Ovary (tissue), 10 donors: ENCODE measurements at places on chromosomes 11 and 22. TPM values are rescaled to one million over a fixed set of nuclear protein-coding genes. Genes with fewer than 3 reads are reported as not detected.

The RAB38 gene
- 1.9 TPM for total RNA-seq

The CSTPP1 gene
- total RNA-seq: 20.3 TPM

The IL17RA gene
- total RNA-seq: 18.1 TPM

GRCh38 chr11:2690596-2691354 is 9.0 kb downstream of the KCNQ1OT1 start:
- no peaks in the 10 kb centered on the region for H3K36me3 ChIP-seq
- peak; percentile 19 for DNase-seq
- no peaks in the 10 kb centered on the region for H3K27me3 ChIP-seq
- no peak overlapping the region for H3K4me3 ChIP-seq
- H3K27ac ChIP-seq: peak overlapping the region; percentile 9
- H3K4me1 ChIP-seq: peaks cover 50% of the 10 kb centered on the region

GRCh38 chr22:43302531-43303041 is 40.6 kb downstream of the SCUBE1 start:
- no peak overlapping the region for H3K4me3 ChIP-seq
- H3K27ac ChIP-seq: no peak overlapping the region
- no peaks in the 10 kb centered on the region for H3K27me3 ChIP-seq
- no peaks in the 10 kb centered on the region for H3K36me3 ChIP-seq
- H3K4me1 ChIP-seq: peaks cover 40% of the 10 kb centered on the region
- DNase-seq: peak; percentile 30

- no peak overlapping the region for H3K27ac ChIP-seq
- no peaks in the 10 kb centered on the region for H3K27me3 ChIP-seq
- H3K4me1 ChIP-seq: no peaks in the 10 kb centered on the region
Measured at GRCh38 chr22:29353286-29353685, 35.1 kb downstream of the AP1B1 start.

The APOA5 gene
- 0.35 TPM for total RNA-seq

GRCh38 chr11:6437423-6437822 is 3.4 kb downstream of the HPX start:
- no peak for DNase-seq
- no peaks in the 10 kb centered on the region for H3K27me3 ChIP-seq
- H3K36me3 ChIP-seq: no peaks in the 10 kb centered on the region
- H3K4me1 ChIP-seq: no peaks in the 10 kb centered on the region
- H3K27ac ChIP-seq: no peak overlapping the region

The LRRC56 gene
- total RNA-seq: 6.2 TPM

GRCh38 chr11:123393312-123393927 is 36.6 kb upstream of the GRAMD1B start:
- H3K4me1 ChIP-seq: no peaks in the 10 kb centered on the region
- DNase-seq: no peak
- H3K27me3 ChIP-seq: no peaks in the 10 kb centered on the region
- no peak overlapping the region for H3K4me3 ChIP-seq
- H3K36me3 ChIP-seq: no peaks in the 10 kb centered on the region

GRCh38 chr11:58575377-58576020 is at the start of gene LPXN:
TSS of gene LPXN (minus strand) at chr11:58575856. CDS start at chr11:58575772, 84 bp downstream.
- H3K36me3 ChIP-seq: no peaks in the 10 kb centered on the region
- H3K4me3 ChIP-seq: no peak within 1 kb of the TSS
- no peak for DNase-seq
- H3K4me1 ChIP-seq: peaks cover 5% of the 10 kb centered on the region

The RCE1 gene
- total RNA-seq: 18.2 TPM

DNA sequence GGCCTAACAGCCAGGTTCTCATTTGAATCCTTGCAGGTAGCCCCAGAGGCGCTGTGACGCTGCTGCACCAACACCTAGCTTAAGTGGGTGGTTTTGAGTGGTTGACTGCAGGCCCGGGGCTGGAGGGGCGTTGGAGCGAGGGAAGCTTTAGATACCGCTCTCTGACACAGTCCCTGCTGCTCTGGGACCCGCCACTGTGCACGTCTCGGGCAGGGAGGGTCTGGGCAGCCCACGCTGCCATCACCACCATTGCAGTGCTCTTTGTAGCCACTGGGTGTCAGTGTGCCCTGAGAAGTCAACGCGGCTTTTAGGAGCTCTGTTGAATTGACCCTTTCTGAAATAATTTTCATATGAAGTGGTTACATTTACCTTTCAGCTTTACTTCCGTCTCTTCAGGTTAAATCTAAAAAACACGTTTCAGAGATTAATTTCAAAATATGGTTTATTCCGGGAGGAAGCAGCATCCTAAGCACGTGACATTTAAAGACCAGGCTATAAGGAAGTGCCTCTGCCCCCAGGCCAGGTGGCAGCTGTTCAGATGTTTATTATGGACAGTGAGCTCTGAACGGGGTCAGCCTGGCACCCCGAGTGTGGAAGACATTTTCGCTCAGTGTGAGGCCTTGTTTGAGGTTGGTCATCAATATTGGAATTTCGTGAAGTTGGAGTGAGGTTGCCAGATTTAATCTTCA is 30.9 kb upstream of the PARVB start:
- H3K36me3 ChIP-seq: no peaks in the 10 kb centered on the region
- peaks cover under 1% of the 10 kb centered on the region for H3K4me1 ChIP-seq
- H3K27ac ChIP-seq: no peak overlapping the region
- DNase-seq: peak; percentile 64
- no peak overlapping the region for H3K4me3 ChIP-seq

DNA sequence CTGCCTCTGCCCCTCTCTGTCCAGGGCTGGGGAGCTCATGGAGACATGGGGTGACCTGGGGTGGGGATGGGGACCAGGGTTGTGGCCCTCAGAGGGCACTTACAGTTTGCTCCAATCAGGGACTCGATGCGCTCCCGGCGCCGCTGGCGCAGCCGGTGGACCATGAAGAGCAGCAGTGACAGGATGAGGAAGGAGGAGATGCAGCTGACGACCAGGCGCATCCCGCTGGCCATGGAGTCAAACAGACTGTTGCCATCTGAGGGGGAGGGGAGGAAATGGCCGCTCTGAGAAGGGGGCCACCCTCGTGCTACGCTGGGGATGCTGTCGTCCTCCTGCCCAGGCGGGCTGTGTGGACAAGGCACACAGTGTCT is 80.5 kb downstream of the DGCR2 start:
- no peak overlapping the region for H3K27ac ChIP-seq
- H3K4me1 ChIP-seq: no peaks in the 10 kb centered on the region
- DNase-seq: peak; percentile 26
- H3K4me3 ChIP-seq: no peak overlapping the region
- H3K36me3 ChIP-seq: no peaks in the 10 kb centered on the region

The OR6T1 gene
- total RNA-seq: not detected

GRCh38 chr11:114953039-114953438 is 274.7 kb downstream of the NXPE2 start:
- no peaks in the 10 kb centered on the region for H3K36me3 ChIP-seq
- H3K4me3 ChIP-seq: no peak overlapping the region
- no peaks in the 10 kb centered on the region for H3K4me1 ChIP-seq
- no peaks in the 10 kb centered on the region for H3K27me3 ChIP-seq

DNA sequence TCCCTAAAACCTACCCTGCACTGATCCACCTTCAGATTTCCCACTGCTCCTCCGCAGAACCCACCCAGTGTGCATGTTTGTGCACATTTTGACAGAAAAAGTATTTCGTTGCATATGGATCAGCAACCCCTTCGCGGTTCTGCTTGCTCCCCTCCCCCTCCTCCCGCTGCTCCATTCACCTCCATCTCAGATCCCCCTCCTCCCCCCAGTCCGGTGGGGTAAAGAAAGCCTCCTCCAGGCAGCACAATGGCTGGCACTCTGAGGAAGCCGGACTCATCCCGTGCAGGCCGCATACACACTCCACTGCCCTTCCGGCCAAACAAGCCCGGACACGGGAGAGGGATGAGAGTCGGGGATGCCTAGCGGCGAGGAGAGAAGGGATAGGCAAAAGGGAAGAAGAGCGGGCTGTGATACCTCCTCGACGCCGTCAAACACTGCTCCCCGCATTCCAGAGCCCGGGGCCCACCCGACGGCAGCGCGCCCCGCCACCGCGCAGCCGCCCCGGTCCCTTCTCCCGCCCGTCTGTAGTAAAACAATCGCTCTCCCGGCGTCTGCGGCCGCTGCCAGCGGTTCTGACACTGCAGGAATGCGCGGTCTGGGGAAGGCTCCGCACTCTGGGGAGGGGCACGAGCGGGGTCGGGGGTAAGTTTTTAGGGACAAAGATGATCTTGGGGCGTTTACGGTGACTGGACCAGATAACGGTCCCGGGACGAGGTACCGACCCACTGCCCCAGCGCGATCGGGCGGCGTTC is 915 bp downstream of the FEZ1 start:
- H3K4me3 ChIP-seq: peak overlapping the region; percentile 80
- H3K36me3 ChIP-seq: no peaks in the 10 kb centered on the region
- H3K27me3 ChIP-seq: no peaks in the 10 kb centered on the region

The APOA4 gene
- not detected for total RNA-seq

The TFIP11 gene
- total RNA-seq: 27.6 TPM

The NRXN2 gene
- 26.8 TPM for total RNA-seq

The SOX6 gene
- total RNA-seq: 4.9 TPM

- H3K4me3 ChIP-seq: no peak overlapping the region
- H3K36me3 ChIP-seq: no peaks in the 10 kb centered on the region
- DNase-seq: no peak
- no peaks in the 10 kb centered on the region for H3K27me3 ChIP-seq
- H3K27ac ChIP-seq: no peak overlapping the region
Measured at GRCh38 chr11:92790366-92790765, 179.1 kb upstream of the MTNR1B start.

DNA sequence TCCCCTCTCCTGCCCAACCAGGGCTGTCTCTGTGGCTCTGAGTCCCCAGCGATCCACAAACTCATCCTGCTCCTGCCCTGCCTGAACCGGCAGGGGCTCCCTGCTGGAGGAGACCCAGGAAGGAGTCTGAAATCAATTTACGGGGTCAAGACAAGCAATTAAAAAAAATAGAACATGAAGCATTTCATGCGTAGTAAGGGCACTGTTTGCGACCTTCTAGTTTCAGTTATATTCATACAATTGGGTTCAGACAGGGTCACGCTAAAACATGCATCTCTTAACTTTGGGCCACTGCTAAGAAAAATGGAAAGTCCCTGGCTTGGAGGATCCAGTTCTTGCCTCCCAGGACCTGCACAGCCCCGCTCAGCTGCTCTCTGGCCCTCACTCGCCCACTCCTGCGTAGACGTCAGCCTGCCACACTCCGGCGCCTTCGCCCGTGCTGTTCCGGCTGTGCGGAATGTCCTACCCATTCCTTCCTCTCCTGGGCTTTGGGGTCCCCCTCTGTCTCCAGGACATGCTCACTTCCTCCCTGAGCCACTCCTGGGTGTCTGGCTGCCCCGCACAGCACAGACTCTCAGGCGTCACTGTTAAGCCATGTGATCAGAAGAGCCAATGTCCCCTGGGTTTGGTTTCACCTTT is 12.8 kb downstream of the NFAM1 start:
- no peak for DNase-seq
- no peak overlapping the region for H3K27ac ChIP-seq
- H3K36me3 ChIP-seq: no peaks in the 10 kb centered on the region
- H3K4me1 ChIP-seq: no peaks in the 10 kb centered on the region
- H3K4me3 ChIP-seq: no peak overlapping the region

The TMEM45B gene
- total RNA-seq: not detected
